Activated CD8-positive, alpha-beta memory T cell treated with anti-CD3 and anti-CD28 coated beads for 4 hours (primary cell): ENCODE measurements at places on chromosomes 7 and 10.

- DNase-seq, result no peak
Observed at GRCh38 chr7:98315318-98315993, 34.0 kb downstream of the BRI3 start.

DNA sequence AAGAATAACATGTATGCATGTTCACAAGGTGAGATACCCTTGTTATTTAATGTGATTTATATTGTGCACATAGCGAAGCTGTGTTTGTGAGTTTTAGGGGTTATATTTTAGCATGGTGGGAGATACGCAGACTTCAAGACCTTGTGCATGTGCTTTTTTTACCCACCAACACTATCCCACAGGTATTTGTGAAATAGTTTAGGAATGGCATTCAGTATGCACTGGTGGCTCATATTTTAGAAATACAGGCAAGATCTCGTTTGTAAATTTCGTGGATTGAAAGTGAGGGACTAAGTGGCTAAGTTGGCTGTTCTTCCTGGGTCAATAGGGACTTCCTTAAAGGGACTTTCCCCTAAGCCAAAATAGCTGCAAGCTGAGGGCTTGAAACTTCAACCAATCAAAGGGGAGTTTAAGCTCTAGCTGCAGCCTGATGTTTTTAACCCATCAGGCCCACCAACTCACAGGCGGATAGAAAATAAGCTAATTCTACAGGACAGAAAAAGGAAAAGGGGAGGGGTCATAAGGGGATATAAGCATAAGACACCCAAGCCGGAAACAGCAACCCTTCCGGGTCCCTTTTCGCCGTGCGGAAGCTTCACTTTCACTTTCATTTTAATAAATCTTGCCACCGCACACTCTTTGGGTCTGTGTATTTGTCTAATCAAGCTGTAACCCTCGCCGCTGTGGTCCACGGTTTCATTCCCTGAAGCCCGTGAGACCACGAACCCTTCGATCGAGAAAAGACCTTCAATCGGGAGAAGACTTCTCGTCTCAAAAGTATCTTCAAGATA, 291.0 kb downstream of the GPR158 start:
- no peak for DNase-seq

GRCh38 chr10:128091636-128092210, 34.5 kb downstream of the MKI67 start:
- no peak for DNase-seq

DNA sequence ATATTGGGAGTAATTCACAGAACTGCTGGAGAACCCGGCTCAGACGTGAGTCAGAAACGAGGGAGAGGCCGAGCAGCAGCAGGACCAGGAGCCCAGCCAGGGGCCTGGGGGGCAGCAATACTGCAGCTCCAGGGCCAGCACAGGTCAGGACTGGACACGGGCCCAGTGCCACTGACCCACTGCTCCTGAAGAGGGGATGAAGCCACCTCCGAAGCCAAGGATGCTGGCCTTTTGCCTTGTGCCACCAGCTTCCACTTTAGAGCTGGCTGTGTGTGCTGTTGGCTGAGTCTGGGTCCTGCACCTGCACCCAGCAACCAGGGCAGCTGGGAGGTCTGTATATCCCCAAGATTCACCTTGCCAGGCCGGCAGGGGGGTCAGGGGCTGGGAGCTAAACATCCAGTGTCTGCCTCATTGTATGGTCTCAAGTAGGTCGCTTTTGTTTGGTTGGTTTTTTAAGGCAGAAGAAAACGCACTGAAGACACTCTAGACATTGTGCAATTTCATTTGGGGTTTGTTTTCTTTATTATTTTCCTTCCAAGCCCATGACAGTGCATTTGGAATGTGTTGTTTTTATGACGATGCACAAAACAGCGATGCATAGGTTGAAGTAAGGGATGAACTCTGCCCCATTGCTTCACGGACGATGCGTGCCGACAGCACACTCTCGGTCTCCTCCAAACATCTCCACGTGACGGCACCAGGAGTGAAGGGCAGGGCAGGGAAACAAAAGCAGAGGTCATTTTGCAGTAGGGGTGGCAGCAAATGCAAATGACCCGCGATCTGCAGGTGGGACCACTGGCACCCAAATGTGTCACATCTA, 27.7 kb upstream of the INSIG1 start:
- DNase-seq, result no peak

GRCh38 chr10:9898633-9899395, 1118.9 kb upstream of the CELF2 start:
- DNase-seq, result no peak

GRCh38 chr10:103688491-103688890, 166.9 kb downstream of the SH3PXD2A start:
- DNase-seq, result no peak
